ENCODE measurements at places on chromosomes 12 and 14.

DNA sequence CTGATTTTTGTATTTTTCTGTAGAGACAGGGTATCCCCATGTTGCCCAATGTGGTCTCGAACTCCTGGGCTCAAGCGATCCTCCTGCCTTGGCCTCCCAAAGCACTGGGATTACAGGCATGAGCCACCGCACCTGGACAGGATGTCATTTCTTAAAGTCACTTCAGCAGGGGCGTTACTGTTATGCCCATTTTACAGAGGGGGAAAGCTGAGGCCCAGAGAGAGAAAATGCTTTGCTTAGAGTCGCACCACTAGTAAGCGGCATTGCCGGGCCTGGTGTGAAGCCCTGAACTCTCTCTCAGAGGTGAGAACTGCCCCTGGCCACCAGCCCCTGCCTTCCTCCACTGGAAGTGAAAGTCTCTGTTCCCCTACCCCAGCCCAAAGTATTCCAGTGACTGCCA, 207.0 kb downstream of the PHETA1 start:
- DNase-seq: no peak

DNA sequence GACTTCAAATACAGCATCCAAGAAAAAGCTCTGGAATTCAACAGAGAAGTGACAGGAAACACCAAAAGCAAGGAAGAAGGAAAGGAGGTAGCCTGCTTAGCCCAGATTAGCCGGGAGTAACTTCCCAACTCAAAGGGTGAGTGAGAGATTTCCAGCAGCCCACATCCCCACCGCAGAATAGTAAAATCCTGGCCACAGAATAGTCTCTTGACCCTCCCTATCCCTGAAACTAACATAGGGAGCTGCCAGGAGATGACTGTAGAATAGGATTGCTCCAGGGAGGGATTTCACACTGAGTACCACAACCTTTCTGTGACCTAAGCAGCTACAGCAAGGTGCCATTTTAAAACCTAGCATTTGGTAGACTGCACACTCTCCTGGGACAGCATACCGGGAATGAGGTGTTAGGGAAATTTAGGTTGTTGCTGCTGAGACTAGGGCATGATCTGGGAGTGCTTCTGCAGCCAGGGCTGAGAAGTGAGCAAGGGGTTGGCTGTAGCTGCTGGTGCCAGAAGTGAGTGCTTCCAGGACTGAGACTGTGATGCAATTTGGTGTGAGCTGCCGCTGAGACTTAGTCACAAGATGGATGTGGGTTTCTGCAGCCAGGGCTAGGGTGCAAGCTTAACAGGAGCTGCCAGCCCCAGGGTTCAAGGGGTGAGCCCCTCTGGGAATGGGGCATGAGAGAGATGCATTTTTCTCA, 66.0 kb downstream of the TMTC3 start:
- DNase-seq: no peak

DNA sequence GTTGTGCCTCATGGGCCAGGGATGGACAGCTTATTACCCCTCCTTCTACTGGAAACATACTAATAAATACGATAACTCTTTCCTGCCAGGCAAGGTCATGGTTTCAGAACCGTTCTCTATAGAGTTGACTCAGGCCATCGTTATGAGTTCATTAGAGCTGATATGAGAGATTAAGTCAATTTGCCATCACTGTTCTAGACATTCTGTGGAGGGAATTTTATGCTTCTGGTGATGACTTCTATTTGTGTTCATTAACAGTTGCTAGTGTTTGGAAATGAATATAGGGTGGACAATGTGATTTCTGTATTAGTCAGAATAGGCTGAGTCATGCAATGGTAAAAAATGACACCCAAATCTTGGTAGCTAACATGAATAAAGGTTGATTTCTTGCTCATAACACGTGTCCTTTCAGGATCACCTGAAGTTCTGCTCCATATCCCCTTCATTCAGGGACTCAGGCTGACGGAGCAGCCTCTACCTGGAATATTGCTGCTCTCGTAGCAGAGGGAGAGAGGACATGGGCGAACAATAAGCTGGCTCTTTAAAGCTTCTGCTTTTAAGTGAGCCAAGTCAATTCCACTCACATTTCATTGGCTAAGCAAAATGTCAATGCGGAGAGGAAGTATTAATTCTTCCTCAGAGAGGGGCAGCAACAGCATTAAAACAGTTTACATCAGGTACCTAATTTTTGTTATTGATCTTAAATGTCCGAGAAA, 18.5 kb upstream of the TBPL2 start:
- DNase-seq: no peak

DNA sequence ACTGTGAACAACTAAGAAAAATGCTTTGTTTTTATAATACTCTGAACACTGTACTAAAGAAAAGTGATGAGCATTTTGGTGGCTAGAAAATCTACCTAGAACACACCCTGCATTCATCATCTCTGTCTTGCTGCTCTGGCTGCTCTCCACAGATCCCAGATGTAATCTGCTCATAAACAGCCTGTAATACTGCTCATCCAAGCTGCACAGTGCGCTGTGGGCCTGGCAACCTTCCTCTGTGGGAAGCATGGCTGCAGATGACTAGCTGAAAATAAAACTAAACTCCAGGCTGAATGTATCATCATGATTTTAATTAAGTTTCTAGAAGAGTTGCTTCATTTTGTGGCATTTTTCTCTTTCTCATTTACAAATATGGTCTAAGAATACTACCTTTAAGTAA, 200.7 kb downstream of the SLC2A13 start:
- no peak for DNase-seq

DNA sequence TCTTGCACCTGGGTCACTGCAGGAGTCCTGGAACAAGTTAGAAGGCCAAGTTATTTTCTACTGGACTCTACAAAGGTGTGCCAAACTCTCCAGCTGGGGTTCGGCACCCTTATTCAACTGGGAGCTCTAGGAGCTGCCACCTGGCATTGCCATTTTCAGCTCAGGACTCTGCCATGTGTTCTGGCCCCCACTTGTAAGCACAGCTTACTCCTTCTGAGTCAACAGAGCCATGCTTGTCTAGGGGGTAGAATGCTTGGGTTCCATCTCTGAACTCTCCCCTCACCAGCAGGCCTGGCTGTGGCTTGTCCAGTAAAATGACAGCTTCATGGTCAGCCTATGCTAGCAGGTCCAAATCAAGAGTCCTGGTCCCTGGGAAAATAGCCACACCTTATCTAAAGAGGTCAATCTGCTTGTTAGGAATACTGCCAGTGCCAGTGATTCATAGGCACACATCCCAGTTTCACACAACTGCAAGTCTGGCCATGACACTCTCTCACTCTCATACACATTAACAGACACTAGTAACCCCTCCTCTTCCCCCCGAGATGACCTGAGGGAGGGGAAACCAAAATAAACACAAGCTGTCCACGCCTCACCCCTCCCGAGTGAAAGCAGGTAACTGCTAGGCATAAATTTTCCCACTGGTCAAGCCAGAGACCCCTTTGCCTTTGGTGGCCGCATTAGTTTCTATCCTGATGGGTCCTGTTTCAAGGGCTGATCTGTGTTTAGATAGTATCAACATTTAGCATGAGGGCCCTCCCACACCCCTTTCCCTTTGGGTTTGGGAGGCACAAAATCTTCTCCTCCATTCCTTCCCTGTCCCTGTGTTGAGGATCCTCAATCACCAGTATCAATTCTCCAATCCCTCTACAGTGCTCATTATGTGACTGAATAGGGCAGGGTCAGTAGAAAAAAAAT, 182.3 kb upstream of the GZMB start:
- DNase-seq: no peak

- no peak for DNase-seq
These were observed 728.0 kb downstream of the NOVA1 start for GRCh38 chr14:25869854-25870253.

DNA sequence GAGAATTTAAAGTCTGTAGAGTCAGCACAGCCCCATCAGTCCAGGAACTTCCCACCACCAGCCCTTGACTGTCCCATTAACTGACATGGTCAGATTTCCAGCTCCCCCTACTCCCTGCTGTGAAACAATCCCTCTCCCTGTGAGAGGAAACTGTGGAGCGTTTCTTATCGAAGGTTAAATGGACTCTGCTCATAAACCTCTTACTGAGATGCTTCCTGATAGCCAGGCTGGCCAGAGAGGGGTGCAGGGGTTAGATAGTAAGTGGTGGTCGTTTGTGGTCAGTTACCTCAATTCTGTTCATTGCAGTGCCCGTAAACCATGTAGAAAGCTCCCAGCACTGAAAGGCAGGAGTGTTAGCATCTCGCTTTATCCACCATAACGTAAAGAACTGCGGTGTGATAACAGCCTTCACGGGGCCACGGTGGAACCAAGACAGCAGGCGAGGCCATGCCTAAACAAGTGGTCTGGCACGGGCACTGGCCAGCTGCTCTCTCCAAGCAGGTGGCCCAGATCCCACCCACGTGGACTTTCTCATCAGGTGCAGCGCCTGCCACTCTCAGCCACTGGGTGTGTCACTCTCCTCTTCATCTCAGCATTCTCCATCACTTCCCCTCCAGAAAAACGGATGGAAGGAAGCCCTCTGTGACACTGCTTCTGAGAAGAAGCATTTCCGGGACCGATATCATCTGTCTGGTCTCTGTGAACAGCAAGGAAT, 102.2 kb downstream of the FBXL14 start:
- DNase-seq: no peak

GRCh38 chr12:95096852-95097251, 23.4 kb upstream of the NR2C1 start:
- DNase-seq: no peak

GRCh38 chr14:94370524-94370910, 17.9 kb downstream of the SERPINA1 start:
- no peak for DNase-seq

- DNase-seq: no peak
These were observed 246.0 kb upstream of the DAAM1 start for GRCh38 chr14:58942516-58942915.

DNA sequence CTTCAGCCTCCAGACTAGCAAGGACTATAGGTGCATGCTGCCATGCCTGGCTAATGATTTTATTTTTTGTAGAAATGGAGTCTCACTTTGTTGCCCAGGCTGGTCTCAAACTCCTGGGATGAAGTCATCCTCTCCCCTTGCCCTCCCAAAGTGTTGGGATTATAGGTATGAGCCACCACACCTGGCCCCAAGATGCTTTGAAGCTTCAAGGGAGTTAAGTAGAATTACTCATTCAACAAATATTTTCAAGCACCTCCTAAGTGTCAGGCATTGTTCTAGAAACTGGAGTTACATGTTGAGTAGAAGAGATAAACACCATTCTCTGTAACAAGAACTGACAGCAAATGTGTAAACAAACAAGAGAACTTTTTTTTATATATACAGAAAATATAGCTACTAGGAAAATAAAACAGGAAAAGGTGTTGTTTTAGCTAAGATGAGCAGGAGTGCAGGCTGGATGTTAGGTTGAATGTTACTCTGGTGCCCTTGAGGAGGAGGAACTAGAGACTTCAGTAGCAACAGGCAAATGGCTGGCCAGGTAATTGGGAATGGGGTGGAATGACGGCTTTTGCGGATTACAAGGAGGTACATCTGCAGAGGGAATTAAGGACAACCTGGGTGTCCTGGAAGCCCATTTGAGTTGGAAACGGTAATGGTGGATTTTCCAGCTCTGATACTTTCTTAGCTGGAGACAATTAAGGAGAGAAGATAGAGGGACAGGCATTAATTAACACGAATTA, 32.0 kb upstream of the CFAP54 start:
- DNase-seq: no peak

- no peak for DNase-seq
These were observed 174.5 kb upstream of the RBM19 start for GRCh38 chr12:114140576-114140975.

GRCh38 chr12:74111688-74112360, 425.8 kb upstream of the ATXN7L3B start:
- DNase-seq: no peak

DNA sequence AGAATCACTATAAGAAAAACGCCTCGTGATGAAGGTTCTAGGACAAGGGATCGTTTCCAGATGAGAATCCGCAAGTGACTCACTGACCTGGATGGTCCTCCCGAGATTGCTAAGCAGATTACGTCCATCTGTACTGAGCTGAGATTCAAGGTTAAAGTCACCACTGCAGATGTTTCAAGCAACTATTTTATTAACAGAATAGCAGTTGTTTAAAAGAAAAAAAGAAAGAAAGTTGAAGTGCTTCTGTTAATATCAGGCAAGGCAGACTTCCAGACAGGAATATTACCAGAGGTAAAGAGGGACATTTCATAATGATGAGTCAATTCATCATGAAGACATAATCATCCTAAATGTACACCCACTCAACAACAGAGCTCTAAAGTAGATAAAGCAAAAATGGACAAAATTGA, 17.9 kb downstream of the PXN start:
- DNase-seq: no peak

DNA sequence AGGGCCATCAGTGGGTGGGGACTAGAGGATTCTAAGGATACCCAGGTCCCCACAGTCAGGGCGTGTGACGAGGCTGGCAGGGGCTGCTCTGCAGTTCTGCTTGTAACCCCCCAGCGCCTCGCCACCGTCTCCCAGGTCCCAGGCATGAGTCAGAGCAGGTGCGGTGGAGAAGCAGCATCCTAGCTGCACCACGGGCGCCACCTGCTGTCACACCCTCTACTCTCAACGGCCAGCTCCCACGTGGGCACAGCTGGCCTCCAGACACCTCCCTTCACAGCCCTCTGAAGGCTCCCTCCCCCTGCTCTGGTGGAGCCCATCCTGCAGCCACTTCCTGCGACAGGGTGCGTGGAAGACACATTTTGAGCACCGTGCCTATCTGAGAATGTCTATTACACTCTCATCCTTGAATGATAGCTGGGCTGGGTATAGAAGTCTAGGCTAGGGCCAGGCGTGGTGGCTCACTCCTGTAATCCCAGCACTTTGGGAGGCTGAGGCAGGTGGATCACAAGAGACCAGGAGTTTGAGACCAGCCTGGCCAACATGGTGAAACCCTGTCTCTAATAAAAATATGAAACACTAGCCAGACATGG, 6.9 kb upstream of the NUDT14 start:
- DNase-seq: no peak

- DNase-seq: no peak
These were observed 31.7 kb downstream of the BBS10 start for GRCh38 chr12:76316468-76316867.

DNA sequence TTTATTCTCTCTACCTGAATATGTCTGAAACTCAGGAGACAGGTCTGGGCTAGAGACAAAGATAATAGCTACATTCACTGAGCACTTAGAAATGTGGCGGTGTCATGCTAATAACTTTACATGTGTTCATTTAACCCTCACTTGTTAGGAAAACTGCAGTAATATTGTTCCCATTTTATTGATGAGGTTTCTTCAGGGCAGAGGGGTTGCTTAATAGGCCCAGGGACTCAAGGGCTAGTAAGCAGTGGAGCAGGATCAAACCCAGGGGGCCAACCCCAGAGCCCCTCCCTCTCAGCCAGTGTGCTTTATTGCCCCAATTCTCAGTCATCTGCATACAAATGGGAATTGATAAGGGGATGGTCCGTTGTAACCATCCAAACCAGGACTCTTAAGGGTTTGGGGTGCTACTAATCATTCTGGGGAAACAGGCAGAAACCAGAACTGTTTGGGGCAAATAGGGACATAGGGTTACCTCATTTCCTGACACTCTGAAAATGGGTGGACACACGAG, 142.8 kb upstream of the AMIGO2 start:
- no peak for DNase-seq
